SHP77 treated with DMSO at 0.1 percent for 48 hours (cell line): ENCODE measurements at places on chromosomes 11 and 22.

DNA sequence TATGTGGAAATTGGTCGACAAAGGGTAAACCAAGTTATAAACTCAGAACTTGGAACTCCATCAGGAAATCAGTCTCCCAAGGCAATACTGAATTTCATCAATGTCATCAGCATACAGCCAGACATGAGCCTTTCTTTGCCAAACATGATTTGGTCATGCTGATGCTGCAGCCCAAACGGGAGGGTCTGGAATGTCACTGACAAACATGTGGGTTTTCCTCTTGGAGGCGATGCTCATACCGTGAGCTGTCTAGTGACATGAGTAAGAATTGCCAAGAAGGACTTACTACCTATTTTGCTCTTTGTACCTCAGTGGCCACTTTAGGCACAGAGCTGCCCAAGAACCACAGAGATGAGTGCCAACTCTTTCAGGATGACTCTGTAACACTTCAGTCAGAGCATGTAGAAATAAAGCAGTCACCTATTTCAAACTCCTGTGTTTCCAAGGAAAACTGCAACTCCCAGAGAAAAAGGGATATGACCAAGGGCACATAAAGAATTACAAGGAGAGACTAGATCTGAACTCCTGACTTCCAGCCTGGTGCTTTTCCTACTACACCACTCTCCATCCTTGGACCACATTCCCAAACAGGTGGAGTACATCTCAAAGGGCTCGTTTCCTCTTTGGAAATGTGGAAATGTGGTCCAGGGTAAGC, 24.3 kb upstream of the MRGPRX2 start:
- no peak for DNase-seq

GRCh38 chr11:133153031-133153430, 379.3 kb downstream of the OPCML start:
- DNase-seq, result no peak

DNA sequence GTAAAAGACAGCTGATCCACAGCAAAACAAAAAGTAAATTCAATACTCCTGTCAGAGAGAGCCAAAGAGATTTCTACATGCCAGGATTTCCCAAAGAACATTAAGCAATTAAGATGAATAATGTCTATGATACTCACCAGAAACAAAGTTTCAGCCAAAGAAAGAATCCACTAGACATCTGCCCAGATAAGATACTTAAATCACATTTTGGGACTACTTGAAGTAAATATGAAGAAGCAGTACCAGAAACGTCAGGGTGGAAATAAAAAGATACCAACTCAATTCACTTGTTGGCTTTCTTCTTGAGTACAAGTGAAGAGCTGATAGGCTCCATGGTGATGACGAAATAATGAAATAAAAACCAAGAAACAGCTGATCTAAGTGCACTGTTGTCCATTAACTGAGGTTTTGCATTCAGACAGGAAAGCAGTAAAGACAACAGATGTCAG, 31.6 kb upstream of the ARHGAP32 start:
- no peak for DNase-seq

DNA sequence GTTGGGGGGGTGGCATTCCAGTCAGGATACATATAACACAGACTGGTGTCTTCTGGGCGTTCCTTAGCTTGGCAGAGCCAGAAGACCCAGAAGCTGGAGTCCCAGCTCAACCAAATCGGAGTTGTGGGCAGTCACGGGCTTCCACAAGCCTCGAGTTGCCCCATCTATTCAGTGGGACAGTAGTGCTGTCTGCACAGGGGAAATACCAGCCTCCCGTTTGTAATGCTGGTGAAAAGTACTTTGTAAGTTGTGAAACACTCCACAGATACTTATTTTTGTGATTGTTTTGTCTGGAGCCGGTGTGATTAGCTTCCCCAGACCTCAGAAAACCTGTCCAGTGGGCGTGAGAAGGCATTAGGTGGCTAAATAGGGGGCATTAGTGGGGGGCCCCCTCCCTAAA, 13.6 kb downstream of the DGKZ start:
- DNase-seq, result no peak

DNA sequence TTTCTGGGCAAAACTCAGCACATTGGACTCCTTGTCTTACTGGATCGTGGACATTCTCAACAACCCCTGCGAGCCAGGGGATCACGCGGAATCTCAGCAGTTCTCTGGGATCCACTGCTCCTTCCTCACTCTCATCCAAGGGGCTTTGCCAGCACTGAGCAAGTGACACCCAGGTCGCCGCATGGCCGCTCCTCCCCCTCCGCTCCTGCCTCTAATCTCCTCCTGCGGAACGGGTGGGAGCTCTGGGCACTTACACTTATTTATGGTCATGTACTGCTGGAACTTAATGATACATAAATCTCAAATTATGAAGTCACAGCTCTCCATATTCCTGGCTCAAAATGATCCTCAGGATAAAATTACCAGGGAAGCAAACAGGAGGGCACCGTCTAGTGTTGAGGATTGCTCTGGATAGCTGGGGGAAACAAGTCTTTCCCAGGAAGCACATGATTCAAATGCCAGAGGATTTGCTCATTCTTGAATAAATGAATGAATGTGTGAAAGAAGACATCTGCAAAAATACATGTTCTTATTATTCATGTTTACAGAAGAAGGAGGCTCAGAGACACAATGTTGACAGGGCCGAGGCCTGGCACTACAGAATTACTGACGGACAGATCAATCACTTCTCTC, 1077.3 kb downstream of the TBC1D22A start:
- no peak for DNase-seq

DNA sequence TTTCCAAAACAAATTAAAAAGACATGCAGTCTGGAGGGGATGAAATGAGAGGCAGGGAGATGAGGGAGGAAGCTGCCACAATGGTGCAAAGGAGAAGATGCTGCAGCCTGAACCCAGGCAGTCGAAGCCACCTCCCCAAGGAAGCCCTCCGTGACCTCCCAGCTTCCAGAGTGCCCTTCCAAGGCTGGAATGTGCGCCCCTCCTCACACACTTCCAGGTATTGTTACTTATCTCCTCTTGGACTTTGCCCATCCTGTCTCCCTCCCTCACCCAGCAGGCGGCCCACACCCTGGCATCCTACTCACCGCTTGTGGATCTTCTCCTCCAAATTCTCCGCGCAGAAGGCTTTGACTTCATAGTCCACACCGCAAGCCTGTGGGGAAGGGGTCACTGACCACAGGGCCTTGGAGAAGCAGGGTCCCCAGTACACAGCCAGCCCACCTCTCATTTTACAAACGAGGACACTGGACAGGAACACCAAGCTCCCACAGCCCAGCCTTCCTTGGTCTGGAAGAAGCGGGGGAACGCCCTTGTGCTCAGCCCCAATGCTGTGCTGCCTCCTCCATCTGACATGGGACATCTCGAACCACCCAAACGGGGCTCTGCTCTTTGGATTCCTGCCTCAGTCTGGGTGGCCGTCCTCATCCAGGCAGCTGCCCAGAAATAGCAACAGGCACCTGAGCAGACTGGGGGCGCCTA, 40.3 kb downstream of the TPBGL start:
- no peak for DNase-seq

- no peak for DNase-seq
These were observed 620.5 kb downstream of the METTL15 start for GRCh38 chr11:28728666-28729065.

DNA sequence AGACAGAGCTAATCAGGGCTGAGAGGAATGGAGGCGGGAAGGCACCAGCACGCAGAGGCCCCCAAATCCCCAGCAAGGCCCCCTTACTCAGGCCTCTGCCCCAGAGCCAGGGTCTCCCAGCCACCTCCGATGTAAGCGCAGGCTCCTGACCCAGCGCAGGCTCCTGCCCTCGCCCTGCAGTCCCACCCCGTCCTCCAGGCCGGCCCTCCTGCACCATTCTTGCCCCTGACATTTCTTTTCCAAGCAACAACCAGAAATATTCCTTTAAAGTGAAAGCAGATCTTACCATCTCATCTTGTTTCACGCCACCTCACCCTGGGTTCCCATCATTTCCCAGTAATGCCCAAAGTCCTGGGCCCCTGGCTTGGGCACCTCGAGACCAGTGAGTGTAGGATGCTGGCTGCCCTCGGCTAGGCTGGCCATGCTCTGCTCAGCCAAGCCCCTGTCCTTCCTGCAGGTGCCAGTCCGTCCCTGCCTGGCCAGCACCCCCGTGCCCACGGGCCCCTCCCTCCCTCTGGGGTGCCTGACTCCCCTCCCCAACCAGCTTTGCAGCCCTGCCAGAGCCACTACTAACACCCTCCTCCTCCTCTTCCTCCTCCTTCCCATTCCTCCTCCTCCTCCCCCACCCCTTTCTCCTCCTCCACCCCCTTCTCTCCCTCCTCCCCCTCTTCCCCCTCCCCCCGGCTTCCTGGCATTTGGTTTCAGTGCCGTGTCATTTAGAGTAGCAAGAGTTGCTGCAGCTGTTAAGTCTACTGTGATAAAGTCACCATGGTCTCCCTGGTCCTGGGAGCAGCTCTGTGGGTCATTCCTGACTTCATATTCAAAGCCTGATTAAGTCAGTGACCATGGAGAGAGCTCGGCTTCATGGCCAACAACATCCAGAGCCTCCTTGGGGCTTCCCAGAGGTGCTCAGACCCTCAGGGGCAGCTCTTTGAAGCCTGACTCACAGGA, 78.7 kb downstream of the PIWIL3 start:
- DNase-seq, result no peak

GRCh38 chr11:113563766-113564526, 88.7 kb upstream of the DRD2 start:
- DNase-seq, result no peak

DNA sequence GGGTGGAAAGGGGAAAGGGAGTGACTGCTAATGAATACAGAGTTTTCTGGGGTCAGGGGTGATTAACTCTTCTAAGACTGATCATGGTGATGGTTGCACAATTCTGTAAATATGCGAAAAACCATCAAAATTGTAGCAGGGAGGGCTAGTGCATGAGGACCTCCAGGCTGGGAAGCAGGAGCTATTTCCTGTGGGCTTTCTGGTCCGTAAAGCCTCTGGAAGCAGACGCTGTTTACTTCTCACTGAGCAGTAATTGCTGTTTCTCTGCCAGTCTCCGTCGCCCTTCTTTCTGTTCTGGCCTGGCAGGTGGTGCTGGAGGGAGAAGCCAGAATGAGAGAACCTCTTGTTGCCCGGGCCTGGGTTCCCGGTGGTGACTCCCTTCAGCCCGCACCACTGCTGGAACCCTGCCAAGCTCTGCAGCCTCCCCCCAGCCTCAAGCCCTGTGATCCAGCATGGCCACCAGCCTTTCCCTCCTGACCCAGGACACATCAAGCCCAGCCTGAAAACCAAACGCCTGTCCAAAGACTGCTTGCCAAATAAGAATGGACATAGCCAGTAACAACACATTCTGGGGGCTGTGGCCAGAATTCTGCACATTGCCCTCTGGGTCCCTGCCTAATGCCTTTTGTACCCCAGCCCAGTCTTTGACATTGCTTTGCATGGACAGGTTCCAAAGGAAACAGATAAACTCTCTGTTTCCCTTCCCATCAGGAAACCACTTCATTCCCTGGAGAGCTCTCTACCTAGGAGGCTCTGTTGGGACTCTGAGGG, 201.0 kb upstream of the NAV2 start:
- DNase-seq, result no peak

DNA sequence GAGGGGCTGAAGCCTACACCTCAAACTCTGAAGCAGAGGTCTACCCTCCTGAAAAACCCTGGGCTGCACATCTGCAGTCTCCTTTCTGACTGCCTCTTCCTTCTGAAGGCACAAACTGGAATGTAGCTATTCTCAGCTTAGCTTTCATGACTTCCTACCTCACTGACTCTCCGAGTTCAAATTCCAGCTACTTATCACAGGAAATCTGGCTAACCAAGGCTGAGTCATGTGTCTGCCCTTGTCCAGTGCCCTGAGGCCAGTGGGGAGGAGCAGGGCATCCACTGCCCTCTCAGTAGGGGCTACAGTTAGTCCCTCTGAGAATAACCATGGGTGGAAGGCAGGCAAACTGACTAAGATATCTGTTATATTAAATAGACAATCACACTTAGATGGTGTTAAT, 29.2 kb downstream of the PDGFD start:
- no peak for DNase-seq

DNA sequence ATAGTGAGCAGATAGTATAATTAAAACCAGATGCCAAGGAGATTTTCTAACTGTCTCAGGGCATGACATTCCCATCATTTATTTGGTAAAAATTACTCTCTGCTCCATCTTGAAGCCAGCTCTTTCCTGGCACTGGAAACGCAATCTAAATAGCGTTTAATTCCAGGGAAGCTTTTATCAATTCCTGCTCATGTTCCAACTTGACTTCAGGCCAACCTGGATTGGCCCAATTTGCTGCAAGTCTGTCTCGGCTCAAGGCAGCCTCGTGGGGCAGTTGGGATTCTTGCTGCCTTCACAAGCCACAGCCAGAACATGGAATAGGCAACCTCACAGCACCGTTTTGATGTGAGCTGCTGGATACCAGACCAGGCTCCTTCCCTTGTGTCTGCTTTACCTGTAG, 1255.9 kb downstream of the TBC1D22A start:
- no peak for DNase-seq

GRCh38 chr22:49291169-49291568, 536.5 kb downstream of the BRD1 start:
- DNase-seq, result no peak
